ENCODE measurements at places on chromosomes 11 and 22.

DNA sequence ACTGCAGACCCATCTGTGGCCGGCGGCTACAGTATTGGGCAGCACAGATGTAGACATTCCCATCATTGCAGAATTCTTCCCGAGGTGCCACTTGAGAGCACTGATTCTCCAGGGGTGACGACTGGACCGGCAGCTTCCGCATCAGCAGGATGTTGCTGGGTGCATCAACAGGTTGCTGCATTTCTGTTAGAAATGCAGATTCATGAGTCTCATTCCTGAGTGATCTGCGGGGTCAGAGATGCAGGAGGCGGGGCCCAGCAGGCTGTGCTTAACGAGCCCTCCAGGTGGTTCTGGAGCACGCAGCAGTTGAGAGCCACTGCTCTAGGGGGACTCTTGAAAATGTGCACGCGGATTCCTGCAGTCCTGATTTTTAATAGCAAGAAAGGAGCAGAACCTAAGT, 321.8 kb downstream of the TBC1D22A start:
- no peak for DNase-seq

- DNase-seq: no peak
Measured at GRCh38 chr11:92697461-92698312, 271.8 kb upstream of the MTNR1B start.

DNA sequence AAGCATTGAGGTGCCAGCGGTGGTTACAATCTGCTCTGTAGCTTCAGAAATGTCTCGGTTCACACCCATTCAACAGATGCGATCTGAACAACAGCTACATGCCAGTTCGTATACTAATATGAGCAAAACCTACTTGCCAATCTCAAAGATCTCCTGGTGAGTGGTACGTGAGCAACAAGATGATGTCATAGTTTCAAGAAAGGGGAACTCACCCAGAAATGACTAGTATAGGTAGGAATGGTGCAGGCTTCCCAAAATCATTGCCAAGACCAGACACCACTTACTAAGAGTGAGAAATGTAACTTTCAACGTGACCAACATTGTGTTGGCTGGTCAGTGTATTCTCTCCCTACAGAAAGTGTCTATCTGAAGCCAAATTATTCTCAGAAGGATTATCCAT, 31.1 kb downstream of the OR6Q1 start:
- no peak for DNase-seq

GRCh38 chr11:63530021-63530420, 6.6 kb upstream of the PLAAT4 start:
- DNase-seq: no peak

GRCh38 chr22:47190957-47191670, 428.7 kb downstream of the TBC1D22A start:
- no peak for DNase-seq

DNA sequence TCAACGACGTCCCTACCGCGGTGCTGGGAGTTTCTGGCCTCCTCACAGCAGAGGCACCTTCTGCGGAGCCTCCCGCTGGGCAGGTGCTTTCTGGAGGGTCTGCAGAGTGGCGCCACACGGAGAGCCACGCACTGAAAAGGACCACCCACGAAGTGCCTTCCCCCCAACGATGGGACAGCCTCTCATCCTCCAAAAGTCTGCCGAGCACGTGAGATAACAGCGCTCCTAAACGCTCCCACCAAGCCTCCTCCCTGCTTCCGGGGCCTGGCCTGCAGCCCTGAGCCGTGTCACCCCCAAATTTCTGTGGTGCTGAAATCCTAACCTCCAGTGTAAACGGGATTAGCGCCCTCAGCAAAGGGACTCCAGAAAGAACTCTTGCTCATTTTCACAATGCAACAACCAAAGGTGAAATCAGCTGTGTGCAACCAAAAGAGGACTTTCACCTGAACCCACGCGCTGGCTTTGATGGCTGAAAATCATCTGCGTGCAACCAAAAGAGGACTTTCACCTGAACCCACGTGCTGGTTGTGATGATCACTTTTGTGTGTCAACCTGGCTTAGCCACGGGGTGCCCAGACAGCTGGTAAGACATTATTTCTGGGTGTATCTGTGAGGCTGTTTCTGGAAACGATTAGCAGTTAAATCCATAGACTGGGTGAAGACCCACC, 924.6 kb downstream of the BRD1 start:
- DNase-seq: no peak

DNA sequence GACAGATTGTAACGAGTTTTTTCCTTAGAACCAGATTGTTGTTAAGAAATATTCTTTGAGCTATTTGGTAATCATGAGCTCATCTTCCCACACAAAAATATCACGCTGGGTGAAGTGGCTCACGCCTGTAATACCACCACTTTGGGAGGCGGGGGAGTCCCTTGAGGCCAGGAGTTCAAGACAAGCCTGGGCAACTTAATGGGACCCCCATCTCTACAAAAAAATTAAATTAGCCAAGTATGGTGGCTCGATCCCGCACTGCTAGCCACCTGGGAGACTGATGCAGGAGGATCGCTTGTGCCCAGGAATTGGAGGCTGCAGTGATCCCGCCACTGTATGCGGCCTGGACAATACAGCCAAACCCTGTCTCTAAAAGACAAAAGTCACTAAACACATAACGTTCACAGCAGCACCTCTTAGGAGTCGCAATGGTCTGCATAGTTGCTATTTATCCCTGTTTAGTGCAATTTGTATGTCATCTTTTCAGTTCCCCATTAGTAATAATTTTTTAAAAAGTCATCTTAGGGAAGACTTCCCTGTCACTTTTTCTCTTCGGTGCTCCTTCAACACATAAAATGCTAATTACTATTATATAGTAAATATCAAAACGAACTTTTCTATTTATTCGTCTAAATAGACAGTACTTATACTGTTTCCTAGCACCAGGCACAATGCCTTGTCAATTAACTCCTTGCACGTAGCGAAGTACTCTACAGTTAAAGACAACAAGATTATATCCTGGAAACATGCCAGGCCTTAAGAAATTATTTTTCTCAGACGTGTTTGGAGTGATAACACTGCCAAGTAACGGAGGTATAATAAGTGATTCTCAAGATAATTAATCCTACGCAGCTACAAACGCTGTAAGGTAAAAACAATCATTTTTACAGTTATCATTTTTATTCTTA, 1.1 kb downstream of the ST13 start:
- no peak for DNase-seq

DNA sequence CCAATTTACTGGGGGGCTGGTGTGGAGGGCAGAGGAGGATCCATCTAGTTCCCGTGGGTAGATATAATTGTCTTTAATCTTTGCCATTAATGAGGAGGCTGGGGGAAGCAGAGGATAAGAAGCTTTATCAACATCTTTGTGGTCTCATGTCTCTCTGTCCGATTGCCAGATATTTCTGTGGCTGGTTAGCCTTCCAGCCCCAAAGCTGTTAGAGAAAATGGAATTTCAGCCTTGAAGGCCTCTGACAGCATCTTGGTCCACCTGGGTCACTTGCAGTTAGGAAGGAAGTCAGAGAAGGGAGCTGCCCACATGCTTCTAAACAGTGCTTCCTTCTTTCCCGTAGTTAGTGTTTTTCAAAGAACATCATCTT, 56.9 kb downstream of the ABTB2 start:
- DNase-seq: no peak

DNA sequence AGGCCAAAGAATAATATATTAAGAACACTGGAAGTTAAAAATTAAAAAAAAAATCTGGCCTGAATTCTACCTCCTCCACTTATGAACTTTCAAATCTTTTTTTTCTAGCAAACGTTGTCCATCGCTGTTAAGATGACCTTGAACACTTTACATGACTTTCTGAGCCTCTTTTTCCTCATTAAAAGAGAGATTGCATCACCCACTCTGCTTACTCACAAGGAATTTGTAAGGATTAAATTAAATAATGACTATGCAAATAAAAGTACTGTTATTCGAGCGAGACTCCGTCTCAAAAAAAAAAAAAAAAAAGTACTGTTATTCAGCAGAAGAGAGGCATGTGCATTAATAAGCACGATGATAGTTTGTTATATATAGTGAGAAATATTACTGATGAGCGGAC, 285.1 kb upstream of the CCDC90B start:
- no peak for DNase-seq

- DNase-seq: no peak
Measured at GRCh38 chr22:31144223-31144622, 3.9 kb upstream of the PLA2G3 start.

DNA sequence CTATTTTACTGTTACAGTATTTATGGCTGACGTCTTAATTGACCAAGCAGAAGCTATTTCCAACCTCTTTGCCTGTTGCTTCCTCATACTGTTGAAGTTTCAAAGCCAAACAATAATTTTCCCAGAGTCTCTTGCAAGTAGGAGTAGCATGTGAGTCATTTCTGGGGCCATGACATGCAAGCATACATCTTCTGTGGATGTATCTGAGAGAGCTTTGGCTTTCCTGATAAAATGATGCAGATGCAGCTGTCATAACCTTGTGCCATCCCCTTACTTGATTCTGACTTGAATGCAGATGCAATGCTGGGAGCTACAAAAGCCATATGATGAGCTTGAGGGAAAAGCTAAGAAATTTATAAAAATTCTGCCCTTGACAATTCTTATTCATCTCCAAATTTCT, 243.1 kb upstream of the TENM4 start:
- DNase-seq: no peak

- no peak for DNase-seq
Measured at GRCh38 chr22:23274146-23274526, 93.8 kb downstream of the BCR start.
